ENCODE measurements at places on chromosomes 6 and 20.

- no peak for DNase-seq
Observed at GRCh38 chr20:62298577-62299249, 4.1 kb upstream of the ADRM1 start.

DNA sequence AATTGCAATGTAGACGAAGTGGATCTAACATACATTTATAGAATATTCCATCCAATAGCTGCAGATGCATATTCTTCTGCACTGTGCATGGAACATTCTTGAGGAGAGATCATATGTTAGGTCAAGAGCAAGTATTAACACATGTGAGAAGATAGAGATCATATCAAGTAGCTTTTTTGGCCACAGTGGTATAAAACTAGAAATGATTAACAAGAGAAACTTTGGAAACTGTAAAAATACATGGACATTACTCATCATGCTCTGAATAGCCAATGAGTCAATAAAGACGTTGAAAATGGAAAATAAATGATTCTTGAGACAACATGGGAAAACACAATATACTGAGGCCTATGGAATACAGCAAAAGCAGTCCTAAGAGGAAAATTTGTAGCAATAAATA is 94.2 kb downstream of the STXBP5 start:
- no peak for DNase-seq

DNA sequence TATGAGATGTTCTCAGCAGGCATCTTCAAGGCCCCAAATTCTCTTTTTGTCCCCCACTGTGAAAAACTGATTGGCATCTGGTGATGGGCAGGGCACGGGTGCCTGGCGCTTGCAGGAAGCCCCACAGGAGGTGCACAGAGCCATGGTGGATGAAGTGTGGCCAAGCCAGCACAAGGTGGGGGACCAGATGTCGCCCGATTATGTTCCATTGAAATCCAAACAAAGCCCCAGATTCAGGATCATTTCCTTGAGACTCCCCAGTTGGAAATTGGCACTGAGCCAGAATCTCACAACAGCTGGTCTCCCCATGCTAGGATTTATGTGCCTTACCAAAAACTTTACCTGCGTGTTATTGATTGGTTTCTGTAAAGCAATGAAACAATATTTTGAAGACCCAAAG is 186.1 kb downstream of the ADAT2 start:
- no peak for DNase-seq

DNA sequence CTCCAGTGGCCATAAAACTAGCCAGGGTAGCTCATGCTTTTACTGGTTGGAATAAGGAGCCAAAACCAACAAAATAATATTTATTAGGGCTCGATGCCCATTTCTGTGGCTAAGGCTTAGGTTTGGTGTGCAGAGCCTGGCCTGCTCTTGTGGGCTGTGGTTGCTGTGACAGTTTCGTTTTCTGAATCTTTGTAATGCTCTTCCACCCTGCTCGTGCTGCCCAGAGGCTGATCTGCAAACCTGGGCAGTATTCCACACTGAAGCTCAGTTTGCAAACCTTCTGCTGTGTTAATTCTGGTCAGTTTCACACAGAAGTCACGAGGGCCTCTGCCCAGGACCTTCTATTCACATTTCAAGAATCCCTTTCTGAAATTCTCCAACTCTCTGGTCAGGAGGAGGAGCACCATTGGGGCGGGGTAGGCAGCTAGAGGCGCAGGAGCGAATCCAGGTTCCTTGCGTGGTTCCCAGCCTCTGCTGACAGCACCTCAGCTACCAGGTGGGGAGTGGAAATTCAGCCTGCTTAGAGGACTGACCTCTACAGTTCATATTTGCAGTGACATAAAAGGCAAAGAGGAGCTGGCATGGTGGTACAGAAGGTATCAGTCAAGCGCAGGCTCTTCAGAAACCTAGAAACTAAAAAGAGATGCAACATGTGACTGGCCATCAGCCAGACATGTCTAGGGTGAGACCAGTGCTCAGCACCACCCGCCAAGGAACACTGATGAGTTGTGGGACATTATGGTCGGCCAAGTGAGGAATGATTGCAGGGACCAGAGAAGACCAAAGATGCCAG is 14.3 kb upstream of the C20orf144 start:
- peak; percentile 39 for DNase-seq

DNA sequence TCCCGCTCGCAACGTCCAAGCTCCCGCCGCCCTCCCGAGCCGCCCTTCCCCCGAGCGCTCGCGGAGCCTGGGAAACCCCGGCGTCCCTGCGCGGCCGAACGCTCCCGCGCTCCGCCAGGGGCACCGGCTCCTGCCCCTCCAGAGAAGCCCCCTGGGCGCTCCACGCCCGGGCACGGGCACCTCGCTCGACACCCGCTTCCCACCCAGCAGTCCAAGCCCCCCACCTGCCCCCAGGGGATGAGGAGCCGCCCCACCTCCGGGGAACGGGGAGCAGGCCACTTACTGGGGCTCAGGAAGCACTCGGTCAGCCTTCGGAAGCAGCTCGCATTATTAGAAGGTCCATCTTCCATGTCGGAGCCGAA is 1.4 kb downstream of the PDE10A start:
- DNase-seq: no peak

DNA sequence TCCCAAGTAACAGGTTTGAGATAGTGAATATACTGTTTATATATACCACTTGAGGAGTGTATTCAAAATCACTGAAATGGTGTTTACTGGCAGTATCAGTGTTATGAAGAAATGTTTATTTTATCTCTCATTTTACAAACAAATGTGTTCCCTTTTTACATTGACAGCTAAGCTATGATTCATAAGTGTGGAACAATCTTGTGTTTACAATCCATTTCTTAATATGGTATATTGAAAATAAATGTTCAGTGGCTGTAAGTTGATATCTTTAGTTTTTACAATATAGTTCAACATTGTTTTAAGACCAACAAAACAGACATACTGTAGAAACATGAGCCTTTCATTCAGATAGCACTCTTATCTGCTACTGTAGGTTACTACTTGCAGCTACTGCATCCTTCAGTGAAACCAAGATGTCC is 14.3 kb downstream of the PHF3 start:
- no peak for DNase-seq

- DNase-seq: no peak
Observed at GRCh38 chr6:144214029-144214428, 63.7 kb downstream of the STX11 start.

- DNase-seq: no peak
Observed at GRCh38 chr20:58188527-58188926, 39.9 kb downstream of the ANKRD60 start.

DNA sequence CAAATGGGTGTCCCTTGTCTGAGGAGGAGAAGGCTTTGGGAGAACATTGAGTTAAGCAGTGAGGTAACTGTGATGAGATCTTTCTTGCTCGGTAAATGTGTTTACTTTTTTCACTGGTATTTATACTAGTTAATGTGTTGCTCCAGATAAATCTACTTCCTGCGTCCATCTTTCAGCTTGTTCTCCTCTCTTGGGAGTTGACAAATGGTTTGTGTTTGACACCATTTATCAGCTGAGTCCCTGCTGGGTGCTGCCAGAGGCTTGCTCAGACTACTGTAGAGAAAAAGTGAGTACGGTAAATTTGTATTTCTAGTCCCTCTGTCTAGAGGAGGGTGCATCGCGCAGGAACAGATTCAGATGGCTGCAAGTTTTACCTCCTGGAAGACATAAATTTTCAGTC is 8.3 kb upstream of the PRDM1 start:
- DNase-seq: no peak

GRCh38 chr6:100948381-100949133 is 67.4 kb upstream of the ASCC3 start:
- peak; percentile 0 for DNase-seq

- no peak for DNase-seq
Observed at GRCh38 chr6:125512621-125513020, 210.9 kb upstream of the HDDC2 start.

DNA sequence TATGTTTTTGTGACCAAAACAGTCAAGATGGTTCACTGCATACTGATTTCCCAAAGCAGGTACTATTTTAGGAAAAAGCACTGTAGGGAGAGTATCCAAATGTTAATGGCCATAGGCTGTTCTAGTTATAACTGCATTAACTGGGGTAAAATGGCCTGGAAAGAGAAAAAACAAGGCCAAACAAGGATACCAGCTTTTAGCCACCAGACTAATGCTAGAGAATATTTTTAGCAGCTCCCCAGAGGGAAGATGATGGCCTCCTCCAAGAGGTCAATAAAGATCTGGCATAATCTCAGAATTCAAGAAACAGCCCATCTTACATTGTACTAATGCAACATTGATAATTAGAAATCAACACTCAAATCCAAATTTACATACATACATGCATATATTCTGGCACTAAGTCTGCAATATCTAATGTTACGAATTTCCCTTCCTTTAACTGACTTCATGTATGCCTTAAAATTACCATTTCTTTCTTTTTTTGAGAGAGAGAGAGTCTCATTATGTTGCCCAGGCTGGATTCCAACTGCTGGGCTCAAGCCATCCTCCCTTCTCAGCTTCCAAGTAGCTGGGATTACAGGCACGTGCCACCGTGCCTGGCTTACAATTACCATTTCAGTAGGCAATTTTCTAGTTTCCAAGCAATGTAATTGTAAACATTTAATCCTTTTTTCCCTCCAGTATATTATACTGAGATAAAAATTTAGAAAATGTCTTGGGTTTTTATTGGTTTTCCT is 9.3 kb downstream of the COX7A2 start:
- DNase-seq: no peak

DNA sequence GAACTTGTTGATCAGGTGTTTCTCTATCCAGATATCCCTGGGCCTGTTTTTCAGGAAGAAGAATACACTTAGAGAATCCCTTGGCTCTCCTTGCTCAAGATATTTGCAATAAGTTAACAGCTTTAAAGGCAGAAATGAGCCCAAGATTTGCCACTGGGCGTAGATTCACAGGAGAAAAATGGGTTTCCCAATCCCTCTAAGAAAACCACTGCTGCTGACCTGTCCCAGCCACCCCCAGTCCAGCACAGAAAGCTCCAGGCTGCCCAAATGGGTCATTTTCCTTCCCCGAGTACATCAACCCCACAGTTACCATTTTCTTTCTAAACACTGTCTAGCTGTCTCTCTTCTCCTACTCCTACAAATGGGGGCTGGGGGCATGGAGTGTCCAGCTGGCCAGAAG is 67.3 kb downstream of the ANKRD60 start:
- DNase-seq: no peak

- peak; percentile 39 for DNase-seq
Observed at GRCh38 chr20:21125072-21125848, 622 bp upstream of the KIZ start.

GRCh38 chr6:3453413-3454272 is 3.2 kb downstream of the SLC22A23 start:
- DNase-seq: no peak

DNA sequence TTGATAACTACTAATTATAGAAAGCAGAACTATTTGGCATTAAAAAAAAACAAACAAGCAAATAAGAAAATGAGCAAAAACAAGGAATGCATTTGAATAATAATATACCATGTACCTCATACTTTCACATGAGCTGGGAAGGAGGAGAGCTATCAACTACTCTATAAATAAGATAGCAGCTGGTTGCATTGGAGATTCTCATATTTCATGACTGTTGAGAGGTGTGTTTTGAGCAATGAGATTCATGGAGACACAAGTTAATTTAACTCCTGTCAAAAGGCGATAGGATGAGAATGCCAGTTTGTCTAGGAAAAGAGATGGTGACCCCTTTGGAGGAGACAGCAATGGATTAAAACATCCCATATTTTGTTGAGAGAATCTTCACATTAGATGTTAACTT is 348.8 kb upstream of the SPTLC3 start:
- no peak for DNase-seq

GRCh38 chr6:115613488-115613887 is 447.2 kb downstream of the FRK start:
- DNase-seq: peak; percentile 99

GRCh38 chr6:87742106-87742505 is 40.1 kb upstream of the AKIRIN2 start:
- DNase-seq: no peak

GRCh38 chr6:168201799-168202198 is 117.8 kb downstream of the DACT2 start:
- DNase-seq: no peak

- peak; percentile 98 for DNase-seq
Observed at GRCh38 chr6:143556529-143556928, 45.0 kb upstream of the FUCA2 start.

GRCh38 chr6:37005061-37005810 is at the start of gene FGD2:
Gene FGD2 (plus strand): TSS chr6:37005655. CDS start chr6:37005818, 163 bp downstream.
- DNase-seq: no peak

GRCh38 chr6:37188962-37189510 is 19.1 kb downstream of the PIM1 start:
- no peak for DNase-seq

DNA sequence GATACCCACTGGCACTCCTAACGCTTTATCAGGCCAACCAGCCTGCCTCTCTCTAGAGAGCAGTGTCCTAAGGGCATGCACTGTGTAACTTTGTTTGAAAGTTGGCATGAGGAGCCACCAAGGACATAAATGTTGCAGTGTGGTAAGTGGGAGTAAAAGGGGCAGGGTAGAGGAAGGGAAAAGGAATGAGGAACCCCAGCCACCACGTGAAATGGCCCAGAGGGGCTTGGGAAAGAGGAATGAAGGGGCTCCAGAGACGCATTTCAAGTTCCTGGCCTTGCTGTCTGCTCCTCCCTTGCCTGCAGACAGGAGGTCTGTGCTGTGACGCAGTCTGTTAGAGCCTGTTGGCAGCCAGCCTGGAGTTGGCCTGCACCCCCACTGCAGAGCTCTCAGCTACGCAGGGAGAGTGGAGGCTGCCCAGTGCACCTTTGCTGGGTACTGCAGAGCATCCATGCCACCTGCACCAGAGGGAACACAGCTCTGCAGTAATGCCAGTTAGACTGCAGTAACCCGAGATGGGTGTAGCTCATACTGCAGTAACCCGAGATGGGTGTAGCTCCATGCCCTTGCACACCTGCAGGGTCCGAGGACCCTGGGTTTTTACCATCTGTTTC is 86.8 kb upstream of the SNAP25 start:
- DNase-seq: peak; percentile 79

GRCh38 chr6:56527934-56528333 is 114.8 kb downstream of the DST start:
- DNase-seq: no peak

Measured in fibroblast of upper back skin (primary cell).